Esophagus squamous epithelium (tissue), 5 donors: ENCODE measurements at places on chromosomes 7 and 10.

GRCh38 chr10:131091682-131092081 is 219.8 kb downstream of the TCERG1L start:
- no peak for DNase-seq

GRCh38 chr10:116524736-116525135 is 21.0 kb upstream of the PNLIP start:
- DNase-seq: no peak

- no peak for DNase-seq
Measured at GRCh38 chr7:4603843-4604231, 78.3 kb upstream of the FOXK1 start.

GRCh38 chr7:22954251-22954650 is 59.7 kb downstream of the HYCC1 start:
- no peak for DNase-seq

DNA sequence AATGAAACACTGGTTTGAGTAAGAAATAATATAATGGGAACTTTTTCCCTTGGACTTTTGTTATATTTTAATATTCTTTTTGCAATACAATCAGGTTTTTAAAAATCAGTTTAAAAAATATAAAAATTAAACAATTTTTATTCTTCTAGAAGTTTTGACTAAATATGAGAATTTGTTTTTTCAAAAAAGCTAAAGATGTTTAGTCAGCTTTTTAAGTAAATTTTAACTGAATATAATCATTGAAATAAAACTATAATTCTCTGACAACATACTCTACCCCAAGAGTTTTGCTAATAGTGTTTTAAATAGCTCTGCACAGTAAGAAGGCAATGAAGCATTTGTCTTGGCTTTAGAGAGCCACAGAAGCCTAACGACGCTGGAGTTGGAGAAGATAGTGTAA is 70.5 kb downstream of the IQUB start:
- DNase-seq: no peak

DNA sequence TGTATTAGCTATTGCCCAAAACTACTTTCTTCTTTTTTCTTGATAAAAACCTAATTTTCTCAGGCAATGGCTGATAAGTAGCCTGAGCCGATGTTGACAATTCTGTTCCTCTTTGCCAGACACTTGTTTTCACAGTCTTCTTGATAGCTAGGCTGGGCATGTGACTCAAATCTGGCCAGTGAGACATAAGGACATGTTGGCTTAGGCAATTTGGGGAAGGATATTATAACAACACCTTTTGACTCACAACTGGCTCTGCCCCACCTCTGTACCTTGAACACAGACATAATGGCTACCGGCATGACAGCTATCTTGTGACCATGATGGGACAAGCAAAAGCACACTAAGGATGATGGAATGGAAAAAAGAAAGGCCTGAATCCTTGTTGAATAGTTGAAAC is 72.9 kb upstream of the GPR22 start:
- DNase-seq: no peak

- DNase-seq: no peak
Measured at GRCh38 chr10:61941202-61941681, 39.7 kb downstream of the ARID5B start.

DNA sequence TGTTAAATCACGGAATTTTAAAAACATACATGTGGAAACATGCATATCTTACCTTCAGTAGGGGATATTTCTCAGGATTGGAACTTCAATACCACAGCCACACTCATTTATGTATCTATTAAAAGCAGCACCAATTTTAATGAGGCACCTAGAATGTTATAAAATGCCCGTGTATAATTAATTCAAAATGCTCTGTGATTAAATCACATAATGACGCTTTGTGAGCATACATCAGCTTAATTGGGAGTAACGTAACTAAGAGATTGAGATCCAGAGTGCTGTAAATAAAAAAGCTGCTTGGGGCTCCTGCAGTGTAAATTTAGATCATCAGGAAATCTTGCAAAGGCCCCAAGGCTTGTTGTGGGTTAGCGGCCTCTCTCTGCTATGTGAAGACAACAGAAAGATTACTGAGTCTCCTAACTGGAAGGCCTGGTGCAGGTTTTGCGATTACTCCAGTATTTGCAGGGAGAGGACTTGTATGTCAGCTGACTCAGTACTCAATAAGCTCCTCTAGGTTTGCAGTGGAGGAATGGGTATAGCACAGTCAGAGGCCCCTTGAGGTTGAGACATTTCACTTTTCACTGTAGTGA is 195.5 kb upstream of the PHYHIPL start:
- DNase-seq: no peak

GRCh38 chr10:96772196-96772595 is 51.9 kb upstream of the PIK3AP1 start:
- DNase-seq: no peak

GRCh38 chr7:87310790-87311419 is 34.6 kb upstream of the CROT start:
- DNase-seq: no peak

GRCh38 chr7:78441737-78442136 is 643.2 kb downstream of the PHTF2 start:
- DNase-seq: no peak

GRCh38 chr7:98249106-98249505 is 2.9 kb downstream of the TECPR1 start:
- no peak for DNase-seq

GRCh38 chr10:15817409-15818046 is 42.8 kb downstream of the MINDY3 start:
- no peak for DNase-seq

- no peak for DNase-seq
Measured at GRCh38 chr7:66464059-66464458, 164.6 kb upstream of the KCTD7 start.

DNA sequence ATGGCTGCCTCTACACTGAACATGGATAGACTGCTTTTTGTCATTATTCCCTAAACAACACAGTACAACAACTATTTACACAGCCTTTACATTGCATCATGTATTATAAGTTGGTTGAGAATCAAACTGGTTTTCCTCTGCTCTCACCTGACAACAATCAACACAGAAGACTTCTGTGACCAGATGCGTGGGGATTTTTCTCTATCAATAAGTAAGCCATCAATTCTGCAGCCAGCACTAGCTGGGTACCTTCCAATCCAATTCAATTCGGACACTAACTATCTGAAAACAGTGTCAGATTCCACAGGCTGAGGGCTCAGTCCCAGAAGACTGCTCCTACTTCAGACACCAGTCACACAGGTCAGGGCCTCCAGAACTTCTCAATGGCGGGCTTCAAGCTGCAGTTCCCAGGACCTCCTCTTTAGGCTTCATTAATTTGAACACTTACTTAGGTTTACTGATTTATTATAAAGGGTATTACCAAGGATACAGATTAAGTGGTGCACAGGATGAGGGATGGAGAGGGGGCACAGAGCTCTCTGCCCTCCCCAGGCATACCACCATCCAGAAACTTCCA is 36.4 kb upstream of the ASL start:
- no peak for DNase-seq

DNA sequence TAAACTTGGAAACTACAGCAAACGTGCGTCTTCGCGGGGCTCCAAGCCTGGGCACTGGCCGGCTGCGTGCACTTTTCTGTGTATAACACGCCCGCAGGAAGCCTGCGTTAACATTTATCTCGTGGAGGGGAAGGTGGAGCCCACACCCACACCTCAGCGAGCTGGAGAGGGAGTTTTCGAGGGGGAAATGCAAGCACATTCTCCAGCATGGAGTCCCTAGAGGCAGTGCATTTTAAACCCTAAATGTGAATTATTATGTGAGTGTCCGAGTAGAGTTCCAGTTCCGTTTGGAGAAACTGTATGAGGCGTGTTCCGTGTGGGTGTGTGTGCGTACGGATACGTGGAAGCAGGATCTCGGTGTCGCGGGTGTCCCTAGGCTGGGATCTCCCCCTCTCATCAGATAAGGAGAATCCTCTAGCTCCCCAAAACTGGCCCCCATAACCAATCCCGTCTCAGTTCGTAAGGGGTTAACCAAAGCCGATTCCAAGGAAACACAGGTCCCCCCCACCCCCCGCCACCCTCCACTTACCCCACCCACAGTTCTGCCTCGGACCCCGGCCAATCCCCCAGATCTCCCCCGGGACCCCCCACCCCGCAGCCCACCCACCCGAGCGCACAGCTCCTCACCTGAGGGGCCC is 403 bp downstream of the CDK6 start:
- DNase-seq: no peak

DNA sequence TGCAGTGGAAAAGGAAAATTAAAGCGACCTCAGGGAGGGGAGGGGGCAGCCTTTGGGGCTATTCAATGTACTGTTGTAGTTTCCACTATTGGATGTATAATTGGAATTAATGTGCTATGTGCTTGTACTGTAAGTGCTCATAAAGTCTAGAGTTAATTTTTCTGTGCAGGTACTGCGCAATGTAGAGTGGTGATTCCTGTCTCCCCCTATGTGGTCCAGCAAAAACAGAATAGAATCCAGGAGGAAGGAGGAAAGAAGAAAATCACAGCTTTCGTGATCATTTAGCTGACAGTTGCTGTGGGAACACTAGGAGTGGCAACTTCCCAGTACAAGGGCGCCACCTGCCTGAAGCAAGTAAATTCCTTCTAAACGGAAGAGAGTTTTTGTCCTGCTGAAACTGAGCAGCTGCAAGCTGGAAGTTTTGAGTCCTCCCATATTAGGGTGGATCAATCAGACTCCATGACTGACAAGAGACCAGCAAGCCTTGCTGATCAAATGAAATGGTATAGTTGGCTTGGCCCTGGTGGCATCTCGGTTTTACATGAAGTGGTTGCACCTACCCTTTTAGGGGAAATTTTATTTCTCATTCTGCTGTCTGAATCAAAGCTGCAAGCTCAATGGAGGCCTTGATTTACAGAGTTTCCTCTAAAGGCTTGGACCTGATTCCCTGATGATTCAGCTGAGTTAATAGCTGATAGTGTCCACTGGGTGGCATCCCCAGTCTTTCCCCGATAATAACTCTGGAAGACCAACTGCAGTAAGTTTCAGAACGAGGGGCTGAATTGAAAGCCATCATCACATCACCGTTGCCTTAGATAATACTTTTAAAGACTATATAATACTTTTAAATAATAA is 299.8 kb downstream of the HGF start:
- no peak for DNase-seq

GRCh38 chr10:49749144-49749543 is 13.0 kb downstream of the OGDHL start:
- DNase-seq: no peak

DNA sequence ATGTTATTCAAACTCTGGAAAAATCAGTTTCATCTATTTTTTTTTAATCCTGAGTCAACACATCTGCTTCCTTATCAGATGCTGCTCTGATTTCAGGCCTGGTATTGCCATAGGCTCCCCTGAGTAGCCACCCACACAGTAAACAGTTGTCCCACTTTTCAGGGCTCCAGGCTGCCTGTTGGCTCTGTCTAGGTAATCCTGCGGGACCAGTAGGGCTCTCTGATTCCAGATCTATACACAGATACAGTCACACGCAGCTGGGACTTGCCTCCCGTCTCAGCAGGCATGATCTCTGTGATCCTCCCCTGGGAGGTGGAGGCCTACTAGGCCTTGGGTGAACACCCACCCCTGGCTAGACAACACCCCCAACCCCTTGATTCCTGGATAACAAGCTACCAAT is 206.1 kb downstream of the CREB5 start:
- DNase-seq: no peak

DNA sequence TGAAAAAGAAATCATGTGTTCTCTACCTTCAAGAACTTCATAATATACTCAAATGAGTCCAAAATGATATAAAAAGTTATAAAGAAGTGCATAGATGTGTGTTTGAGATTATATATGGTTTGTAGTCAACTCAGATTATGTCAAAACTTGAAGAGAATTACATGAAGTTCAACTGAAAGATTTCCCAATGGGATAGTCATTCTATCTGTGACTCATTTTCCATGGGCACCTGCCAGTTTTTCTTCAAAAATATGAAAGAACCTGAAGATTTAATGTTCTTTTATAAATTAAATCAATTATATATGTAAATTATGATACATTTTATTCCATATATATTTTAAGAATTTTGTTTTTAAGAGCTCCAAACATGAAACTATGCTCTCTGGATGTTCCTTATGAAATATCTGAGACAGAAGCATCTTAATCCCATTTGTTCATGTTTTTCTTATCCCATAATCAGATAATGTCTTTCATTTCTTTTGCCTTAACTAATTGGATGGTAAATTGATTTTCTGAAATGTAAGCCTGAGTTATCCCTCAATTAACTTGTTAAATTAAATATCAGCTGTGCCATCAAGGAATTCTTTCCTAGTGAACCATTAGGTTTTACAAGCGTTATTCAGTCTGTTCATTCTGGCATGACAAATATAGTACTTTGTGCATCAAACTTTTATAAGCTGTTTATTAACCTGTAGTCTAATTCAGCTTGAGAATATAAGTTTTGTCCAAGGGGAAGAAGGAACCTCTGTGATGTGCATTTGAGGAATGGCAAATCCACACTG is 387.1 kb downstream of the IPMK start:
- DNase-seq: no peak

- no peak for DNase-seq
Measured at GRCh38 chr7:117271566-117271965, 51.3 kb downstream of the WNT2 start.

DNA sequence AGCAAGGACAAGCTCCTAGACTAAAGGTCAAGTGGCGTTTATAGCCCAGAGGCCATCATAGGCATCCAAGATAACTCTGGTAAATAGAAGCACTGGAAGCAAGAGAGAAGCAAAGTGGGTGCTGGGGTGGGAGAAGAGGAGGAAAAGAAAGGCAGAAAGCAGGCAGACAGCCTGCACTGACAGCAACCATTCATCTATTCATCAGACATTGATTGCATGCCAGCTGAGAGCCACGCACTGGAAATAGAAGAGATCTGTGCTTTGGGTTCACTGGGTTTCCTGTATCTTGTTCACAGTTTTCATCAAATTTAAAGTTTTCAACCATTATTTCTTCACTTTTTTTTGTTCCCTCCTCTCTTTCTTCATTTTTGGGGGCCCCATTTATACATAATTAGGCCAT is 4.7 kb upstream of the SLIT1 start:
- DNase-seq: no peak

- DNase-seq: no peak
Measured at GRCh38 chr7:35477609-35478008, 217.3 kb downstream of the HERPUD2 start.

DNA sequence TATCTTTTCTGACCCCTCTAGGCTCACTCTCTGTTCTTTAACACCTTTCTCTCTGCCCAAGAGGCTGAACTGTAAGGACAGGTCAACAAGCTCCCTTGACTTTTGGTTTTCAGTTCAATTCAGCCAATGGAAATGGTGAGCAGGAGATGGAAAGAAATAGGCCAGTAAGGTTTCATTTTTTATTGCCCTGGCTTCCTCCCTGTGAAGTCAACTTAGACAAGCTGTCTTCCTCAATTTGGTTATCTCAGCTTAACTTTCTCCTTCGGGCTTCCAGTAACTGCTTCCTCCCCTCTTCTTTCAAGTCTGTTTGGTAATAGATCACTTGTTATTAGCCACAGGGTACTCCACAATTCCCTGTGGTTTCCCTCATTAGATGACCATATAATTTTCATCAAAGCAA is 19.7 kb downstream of the LIPK start:
- no peak for DNase-seq
